ENCODE measurements at places on chromosomes 5 and 9.

DNA sequence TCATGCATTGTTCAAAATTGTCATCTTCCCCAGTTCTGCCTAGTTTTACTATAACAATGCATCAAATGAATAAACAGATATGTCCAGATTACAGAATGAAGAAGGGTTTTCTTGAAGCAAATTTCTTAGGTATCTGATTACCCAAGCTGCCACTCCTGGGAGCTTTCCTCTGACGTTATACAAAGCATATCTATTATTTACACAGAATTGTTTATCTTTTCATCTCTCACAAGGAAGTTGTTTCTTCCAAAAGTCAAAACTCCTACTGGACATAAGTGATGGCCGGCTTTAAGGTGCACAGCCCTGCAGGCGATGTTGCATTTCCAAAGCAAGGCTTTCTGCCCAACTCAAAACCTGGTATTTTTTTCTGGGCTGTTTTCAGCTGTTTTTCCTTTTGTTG, 73.4 kb upstream of the ANKH start:
- no peak for DNase-seq

- DNase-seq = no peak
Measured at GRCh38 chr5:42666869-42667268, 89.7 kb upstream of the CCDC152 start.

GRCh38 chr5:155938051-155938450, 388.9 kb upstream of the SGCD start:
- no peak for DNase-seq

DNA sequence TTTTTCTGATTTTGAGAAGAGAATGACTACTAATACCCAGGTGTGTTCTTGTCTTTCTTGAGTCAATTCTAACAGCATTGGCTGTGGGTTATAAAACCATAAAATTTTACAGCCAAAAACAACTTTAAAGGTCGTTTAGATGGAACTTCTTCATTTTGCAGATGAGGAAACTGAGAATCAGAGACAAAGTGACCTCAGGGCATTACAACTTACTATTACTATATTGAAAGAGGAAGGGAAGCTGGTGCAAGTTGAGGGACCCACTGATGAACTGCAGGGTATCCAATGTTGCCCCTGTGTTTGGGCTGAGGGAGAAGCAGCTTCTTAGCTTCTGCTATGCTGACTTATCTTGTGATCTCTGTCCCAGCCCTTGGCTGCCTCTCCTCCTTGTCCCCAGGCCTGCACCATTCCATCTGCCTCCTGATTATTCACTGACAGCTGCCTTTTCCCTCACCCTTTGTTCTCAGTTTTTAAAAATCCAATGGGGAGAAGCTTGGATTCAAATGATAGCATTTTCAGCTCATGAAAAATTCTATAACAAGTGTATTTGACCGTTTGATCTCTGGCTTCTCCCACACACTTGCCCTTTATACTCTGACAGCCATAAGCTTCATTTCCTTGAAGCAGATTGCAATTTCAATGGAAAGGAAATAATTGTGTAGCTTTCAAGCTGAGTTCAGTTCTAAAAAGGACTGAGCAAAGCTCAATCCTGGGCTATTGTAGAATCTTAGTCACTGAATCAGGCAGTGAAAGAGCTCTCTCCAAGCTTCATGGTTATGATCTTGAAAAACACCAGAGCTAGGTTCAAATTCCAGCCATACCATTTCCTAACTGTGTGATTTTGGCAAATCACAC, 68.5 kb downstream of the TMC1 start:
- DNase-seq = no peak

DNA sequence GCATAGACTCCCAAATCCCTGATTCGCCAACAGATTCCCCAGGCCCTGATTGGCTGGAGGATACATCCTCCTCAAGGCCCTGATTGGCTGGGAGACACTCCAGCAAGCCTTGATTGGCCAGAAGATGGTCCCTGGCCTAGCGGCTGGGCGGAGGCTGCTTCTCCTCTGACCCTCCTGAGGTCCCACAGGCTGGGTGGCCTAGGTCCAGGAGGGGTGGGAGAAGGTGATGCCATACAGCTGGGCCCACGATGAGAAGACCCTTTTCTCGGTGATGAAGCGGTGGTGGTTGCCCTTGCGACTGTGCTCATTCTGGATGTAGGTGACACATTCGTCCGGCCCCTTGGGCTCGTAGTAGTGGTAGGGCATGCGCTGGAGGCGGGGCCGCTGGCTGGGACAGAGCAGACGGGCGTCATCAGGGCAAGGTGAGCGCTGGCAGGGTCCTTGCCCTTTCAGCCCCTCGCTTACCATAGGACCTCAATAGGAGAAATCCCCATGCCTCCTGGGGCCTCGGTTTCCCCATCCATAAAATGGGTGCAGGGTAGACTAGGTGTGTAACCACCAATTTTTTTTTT, 9.0 kb upstream of the AK1 start:
- DNase-seq = no peak

DNA sequence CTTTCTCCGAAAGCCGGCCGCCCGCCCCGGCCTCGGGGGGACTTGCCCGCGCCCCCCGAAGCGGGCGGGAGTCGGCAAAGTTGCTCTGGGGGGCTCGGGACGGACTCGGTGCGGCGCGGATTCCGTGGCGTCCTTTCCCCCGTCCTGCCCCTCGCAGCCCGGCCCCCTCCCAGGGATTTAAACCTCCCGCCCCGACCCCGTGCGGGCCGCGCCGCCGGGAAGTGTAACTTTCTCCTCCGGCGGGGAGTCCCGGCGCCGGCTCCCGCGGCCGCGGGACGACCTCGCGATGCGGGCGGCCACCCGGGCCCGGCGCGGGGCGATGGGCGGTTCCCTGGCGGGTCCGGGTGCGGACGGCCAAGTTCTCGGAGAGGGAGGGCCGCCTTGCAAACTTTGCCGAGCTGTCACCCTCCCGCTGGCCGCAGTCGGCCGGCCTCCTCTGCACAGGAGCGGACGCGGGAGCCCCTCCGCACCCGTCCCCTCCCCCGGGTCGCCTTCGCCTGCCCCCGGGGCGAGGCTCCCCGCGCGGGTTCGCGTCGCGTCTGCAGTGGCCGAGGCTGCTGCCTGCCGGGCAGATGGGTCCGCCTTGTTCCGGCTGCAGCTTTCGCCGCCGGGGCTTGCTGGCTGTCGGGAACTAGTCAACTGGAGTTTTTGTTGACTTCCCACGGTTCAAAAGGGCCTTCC, 732 bp downstream of the PBX3 start:
- DNase-seq = no peak

- no peak for DNase-seq
Measured at GRCh38 chr9:99809586-99810319, 11.9 kb upstream of the NR4A3 start.

GRCh38 chr5:126744836-126745235, 32.1 kb upstream of the LMNB1 start:
- DNase-seq = no peak

DNA sequence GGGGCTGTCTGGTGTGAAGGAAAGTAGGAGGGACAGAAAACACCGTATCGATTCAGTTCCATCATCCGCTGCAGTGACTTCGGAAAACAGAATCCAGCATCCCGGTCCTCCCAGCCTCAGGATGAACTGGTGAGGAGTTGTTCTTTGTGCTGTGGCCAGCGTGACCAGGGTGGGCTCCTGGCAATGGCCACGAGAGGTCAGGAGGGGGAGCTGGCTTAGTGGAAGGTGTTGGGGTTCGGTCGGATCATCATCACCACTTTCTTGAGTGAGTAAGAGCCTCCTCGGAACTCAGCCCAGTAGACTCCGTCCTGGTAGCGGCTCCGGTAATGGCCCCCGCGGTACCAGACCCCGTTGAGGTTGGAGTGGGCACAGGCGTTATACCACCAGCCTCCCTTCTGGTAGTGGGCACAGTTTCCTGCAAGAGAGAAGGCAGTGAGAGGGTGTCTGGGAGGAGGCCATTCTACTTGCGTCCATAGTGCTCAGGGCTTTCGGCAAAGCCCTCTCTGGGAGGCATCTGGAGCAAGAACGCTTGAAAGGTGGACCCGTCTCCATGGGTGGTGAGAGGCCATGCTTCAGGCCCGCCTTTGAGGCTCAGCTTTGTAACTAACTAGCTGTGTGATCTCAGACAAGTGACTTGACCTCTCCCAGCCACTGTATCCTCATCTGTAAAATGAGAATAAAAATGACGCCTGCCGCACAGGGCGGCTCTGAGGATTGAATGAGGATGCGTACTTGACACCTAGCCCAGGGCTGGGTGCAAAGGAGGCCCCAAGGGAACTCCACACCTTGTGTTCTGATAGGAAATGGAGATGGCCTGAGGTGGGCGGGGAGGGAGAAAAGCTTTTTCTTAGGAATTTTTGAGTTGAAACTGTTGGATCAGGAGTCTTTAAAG, 33.5 kb downstream of the ANGPTL2 start:
- no peak for DNase-seq

DNA sequence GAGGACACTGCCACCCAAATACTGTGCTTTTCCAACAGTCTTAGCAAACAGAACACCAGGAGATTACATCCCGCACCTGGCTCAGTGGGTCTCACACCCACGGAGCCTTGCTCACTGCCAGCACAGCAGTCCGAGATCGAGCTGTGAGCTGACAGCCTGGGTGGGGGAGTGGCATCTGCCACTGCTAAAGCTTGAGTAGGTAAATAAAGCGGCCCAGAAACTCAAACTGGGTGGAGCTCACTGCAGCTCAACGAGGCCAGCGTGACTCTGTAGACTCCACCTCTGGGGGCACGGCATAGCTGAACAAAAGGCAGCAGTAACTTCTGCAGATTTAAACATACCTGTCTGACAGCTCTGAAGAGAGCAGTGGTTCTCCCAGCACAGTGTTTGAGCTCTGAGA, 28.8 kb downstream of the EPB41L4A start:
- no peak for DNase-seq

GRCh38 chr9:34759432-34760134, 49.6 kb upstream of the CCL21 start:
- no peak for DNase-seq

DNA sequence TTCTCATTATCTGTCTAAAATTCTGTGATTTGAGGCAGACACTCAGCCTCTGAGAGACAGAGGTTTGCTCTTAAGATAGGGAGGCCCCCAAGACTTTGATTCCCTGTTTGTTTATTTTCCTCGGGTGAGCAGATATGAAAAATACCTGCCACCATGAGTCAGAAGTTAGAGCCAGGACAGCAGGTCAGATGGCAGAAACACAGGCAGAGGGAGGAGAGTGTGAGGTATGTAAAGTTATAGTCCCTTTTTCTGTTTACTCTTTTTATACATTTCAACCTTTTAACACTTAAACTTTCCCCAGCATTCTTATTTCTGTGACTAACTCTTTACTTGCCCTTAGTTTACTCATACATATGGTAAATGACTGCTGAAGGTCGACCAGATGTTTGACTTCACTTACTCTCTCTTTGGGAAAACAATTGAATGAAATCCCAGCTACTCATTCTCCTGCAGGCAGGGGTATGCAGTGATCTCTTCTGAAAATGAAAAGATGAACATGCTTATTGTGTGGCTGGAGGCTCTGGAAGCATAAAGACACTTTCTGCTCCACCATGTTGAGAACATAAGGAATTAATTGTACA, 383.8 kb downstream of the NTRK2 start:
- no peak for DNase-seq

GRCh38 chr9:126429190-126429589, 102.6 kb downstream of the MVB12B start:
- no peak for DNase-seq

DNA sequence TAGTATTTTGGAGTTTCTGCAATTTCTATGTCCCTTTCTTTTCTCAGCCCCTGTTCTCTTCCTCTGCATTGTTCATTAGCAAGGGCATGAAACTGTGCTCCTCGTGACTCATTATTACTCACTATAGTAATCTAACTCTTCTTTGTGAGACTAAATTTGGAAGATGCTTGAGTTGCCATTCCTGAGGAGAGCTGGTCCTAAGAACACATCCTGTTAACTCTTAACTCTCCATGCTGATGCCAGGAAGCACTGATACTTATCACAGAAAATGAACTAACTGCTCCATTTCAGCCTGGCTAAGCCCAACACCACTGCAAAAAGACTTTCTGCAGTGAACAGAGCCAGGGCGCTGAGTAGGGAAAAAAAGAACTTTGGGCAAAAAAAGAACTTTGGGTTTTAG, 10.6 kb upstream of the CSNK1A1 start:
- no peak for DNase-seq

- no peak for DNase-seq
Measured at GRCh38 chr9:13967438-13967837, 346.5 kb downstream of the NFIB start.

GRCh38 chr5:139141446-139142204, 56.5 kb downstream of the SIL1 start:
- DNase-seq = no peak

- no peak for DNase-seq
Measured at GRCh38 chr5:43021151-43021550, 19.0 kb downstream of the ANXA2R start.

GRCh38 chr5:103428923-103429322, 133.7 kb downstream of the NUDT12 start:
- DNase-seq = no peak

GRCh38 chr5:6360323-6361072, 17.8 kb downstream of the MED10 start:
- no peak for DNase-seq

GRCh38 chr5:59562756-59563389, 330.7 kb downstream of the PDE4D start:
- DNase-seq = no peak

DNA sequence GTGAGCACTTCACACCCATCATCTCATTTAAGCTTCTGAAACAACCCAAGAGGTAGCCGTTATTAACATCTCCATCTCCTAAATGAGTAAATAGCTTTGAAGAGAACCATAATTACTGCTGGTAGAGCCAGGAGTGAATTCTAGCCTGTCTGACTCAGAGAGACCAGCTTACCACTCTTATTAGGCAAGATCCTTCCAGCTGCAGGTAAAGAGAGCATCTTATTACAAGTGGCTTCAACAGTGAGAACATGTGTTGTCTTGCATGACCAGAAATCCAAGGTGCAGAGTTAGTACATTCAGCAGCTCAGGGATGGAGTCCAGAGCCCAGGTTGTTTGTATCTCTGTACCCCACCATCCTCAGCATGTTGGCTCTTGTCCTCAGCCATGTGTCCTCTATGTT, 10.9 kb upstream of the AFAP1L1 start:
- no peak for DNase-seq

DNA sequence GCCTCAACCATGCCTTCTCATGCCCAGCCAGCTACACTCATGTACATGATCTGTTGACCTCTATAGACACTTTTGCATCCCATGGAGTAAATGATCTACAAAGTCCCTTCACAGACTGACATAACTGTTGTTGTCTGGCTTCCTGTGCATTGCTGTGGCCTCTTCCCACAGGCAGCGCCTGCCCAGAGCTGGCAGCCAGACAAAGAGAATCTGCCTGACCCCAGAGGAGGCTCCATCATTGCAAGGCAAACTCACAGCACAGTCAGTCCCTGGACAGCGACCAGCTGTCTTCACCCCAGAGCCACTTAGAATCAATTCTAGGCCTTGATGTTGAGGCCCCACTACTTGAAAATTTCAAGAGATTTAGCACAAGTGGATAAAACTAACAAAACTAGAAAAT, 65.5 kb downstream of the INSYN2B start:
- DNase-seq = no peak
